Gastroesophageal sphincter (tissue), 4 donors: ENCODE measurements at places on chromosomes 6 and 20.

DNA sequence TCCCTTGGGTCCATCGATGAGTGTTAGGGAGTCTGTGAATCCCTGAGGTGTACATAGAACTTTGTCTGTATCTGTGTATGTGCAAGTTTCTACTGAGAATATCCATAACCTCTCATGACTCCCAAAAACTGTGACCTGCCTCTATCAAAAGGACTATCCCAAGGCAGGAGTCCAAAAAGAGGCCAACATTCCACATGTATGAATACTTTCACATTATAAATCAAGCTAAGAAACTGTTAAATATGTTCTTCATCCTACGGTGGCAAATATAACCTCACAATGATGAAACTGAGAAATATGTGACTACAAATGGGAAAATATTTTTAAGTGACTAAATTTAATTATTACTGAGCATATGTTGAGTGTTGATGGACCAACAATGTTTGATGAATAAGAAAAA, 16.1 kb upstream of the STX11 start:
- no peak for ATAC-seq

- ATAC-seq = no peak
Observed at GRCh38 chr6:96186516-96187195, 170.9 kb downstream of the FUT9 start.

DNA sequence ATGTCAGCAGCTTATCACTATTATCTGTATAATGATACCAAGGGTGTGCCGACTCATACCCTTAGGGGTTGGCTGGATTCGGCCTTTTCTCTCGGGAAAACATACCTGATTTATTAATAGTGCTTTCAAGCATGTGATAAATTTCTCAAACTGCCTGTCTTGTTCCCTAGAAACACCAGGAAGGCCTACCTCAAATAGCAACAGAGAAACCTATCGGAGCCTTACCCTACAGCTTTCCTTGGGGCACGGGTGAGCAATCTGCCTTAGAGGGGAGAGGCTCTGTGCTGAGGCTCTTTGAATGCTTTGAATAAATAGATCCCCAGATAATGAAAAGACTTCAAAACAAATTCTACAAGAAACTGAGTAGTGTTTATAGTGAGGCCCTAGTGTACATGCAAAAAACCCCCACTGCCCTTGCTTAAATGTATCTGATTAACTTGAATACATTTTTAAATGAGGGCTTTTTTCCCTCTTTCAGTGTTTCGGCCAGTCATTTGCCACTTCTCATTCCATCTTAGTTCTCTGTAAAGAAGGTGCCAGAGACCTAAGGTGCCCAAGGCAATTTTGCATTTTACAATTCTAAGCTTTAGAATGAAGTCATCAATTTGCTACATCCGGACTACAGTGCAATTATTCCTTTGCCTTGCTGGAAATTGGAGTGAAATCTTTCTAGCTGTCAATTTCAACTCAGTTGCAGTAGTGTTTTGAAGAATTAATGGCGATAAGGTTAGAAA, 320.1 kb downstream of the ESR1 start:
- ATAC-seq = no peak

- peak; percentile 96 for ATAC-seq
Observed at GRCh38 chr6:32589596-32590449, at the start of gene HLA-DRB1. TSS of gene HLA-DRB1 (minus strand) at chr6:32589848. CDS start at chr6:32589742, 106 bp downstream.

GRCh38 chr20:13788167-13788834, 3.5 kb downstream of the NDUFAF5 start:
- no peak for ATAC-seq

- no peak for ATAC-seq
Observed at GRCh38 chr6:154705471-154706113, 27.6 kb upstream of the SCAF8 start.

- no peak for ATAC-seq
Observed at GRCh38 chr20:57130160-57130772, 136.2 kb downstream of the BMP7 start.

DNA sequence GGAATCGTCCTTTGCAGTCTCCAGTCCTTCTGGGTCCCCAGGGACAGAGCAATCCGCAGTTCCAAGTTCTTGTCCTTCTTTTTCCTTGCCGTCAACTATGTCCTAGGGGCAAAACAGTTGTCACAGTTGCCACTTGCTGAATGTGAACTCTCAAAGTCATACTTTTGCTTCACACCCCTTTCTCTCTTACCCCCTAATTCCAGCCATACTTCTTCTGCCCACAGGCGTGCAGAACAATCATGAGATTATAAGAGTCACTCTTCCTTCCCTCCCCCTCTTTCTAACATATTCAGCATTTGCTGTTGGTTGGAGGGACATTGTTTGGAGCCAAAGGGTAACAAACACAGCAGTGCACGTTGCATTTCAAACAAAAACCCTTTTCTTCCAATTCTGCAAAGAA, 74.4 kb downstream of the BCAS1 start:
- ATAC-seq = no peak

- no peak for ATAC-seq
Observed at GRCh38 chr20:60137657-60138245, 179.5 kb downstream of the CDH26 start.

DNA sequence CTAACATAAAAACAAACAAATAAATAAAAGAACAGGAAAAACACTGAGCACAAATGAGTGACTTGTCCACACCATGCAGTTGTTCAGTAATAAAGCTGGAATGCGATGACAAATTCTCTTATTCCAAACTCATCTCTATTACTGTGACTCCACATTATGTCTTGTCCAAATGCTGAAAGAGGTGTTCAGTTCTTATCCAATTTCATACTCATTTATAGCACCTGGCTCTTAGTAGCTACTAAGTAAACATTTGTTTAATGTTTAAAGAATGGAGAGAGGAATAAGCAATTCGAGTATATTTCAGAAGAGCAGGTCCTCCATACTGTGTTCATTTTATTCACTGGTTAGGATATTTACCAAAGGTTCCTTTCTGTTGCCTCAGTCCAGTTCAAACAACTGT, 439.0 kb upstream of the JAG1 start:
- no peak for ATAC-seq

DNA sequence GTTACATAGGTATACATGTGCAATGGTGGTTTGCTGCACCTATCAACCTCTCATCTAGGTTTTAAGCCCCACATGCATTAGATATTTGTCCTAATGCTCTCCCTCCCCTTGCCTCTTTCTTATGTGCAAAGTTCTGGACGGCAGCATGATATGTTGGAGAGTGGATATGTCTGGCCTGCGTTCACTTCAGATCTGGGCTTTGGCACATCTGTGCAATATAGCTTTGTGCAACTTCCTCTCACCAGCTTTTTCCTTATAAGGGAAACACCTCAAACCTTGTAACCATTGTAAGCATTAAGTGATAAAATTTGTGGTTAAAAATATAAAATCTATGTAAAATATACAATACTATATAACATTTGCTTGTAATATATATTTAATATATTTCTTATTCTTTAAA, 288.0 kb downstream of the PHACTR1 start:
- ATAC-seq = no peak

GRCh38 chr20:63534831-63535651, 2.1 kb downstream of the PTK6 start:
- no peak for ATAC-seq

DNA sequence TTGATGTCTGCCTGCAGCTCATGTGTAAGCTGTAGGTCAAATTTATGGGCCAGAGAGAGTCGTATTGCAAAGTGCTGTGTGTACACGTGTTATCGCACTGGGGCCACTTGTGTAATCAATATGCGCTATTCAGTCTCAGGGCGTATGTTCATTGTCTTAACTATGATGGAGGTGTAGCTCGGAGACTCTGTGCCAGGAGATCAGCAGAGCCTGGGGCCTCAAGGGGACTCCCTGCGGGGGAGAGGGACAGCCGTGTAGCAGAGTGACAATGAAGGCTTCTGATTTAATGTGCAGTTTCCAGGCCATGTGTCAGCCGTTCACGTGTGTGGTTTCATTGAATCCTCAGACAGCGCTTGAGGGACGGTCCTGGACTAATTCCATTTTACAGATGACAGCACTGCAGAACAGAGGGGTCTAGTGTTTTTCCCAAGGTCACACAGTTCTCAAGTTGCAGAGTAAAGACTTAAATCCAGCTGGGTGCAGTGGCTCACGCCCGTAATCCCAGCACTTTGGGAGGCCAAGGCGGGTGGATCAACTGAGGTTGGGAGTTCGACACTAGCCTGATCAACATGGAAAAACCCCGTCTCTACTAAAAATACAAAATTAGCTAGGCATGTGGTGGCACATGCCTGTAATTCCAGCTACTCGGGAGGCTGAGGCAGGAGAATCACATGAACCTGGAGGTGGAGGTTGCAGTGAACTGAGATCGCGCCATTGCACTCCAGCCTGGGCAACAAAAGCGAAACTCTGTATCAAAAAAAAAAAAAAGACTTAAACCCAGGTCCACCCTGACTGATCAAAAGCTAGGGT, 242.5 kb downstream of the PREX1 start:
- no peak for ATAC-seq

DNA sequence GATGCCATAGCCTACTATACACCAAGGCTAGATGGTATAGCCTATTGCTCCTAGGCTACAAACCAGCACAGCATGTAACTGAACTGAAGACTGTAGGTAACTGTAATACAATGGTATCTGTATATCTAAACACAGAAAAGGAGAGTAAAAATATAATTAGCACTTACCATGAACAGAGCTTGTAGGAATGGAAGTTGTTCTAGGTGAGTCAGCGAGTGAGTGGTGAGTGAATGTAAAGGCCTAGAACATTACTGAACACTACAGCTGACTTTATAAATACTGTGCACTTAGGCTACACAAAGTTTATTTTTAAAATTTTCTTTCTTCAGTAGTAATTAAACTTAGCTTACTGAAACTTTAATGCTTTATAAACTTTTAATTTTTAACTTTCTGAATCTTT, 129.5 kb downstream of the BTBD9 start:
- ATAC-seq = no peak

DNA sequence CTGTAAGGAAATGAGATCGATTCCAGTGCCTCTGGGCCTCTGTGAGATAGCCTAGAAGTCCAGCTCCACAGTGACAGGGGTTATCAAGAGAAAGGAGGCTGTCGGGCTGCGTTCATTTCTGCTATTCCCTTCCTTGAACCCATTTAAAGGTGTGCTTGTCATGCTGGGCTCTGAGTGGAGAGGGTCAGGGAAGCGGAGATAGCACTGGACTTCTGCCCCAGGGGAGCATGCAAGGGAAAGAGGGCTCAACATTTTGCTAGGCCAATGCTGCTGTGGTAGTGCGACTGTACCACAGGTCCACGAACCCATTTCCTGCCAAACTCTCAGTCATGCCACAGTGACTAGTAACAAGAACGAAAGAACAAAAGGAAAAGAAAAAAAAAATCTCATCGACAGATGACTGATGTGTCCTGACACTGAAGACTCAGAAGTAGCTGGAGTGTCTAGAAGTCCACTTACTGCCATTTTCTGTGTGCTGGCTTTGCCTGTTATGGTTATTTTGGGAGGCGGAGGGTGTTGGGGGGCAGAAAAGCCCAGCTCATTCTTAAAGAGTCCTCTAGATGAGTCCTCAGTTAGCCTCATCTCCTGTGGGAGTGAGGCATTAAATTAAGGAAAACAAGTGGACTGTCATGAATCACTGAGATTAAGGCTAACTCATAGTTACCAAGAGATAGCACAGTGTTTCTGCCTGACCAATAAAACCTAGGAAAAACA, 8.1 kb downstream of the NEDD9 start:
- no peak for ATAC-seq

GRCh38 chr20:62149532-62150309, 6.2 kb downstream of the SS18L1 start:
- no peak for ATAC-seq

DNA sequence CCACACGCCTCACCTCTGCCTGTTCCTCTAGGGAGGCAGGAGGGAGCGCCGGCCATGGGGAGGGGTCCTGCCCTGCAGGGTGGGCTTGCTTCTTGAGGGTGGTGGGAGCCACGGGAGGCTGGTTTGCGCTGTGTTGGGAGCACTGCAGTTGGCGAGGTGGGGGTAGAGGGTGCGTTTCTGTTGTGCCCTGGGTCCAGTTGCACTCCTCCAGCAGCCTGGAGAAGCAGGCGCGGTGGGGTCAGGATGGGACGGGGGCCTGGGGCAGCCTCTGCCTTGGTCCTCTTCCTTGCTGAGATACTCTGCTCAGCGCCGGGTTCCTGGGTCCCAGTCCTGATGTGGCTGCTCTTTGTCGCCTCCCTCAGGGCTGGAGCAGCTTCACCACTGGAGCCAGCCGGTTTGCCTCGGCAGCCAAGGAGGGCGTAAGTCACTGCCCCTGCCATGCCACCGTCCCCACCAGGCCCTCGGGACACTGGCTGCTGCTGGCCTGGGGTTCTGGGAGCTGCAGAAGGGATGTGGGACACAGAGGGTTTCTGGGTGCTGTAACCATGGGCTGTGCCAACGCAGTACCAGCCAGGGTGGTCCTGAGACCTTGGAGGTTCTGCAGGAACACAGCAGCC, 8.4 kb downstream of the ARFGAP1 start:
- no peak for ATAC-seq

DNA sequence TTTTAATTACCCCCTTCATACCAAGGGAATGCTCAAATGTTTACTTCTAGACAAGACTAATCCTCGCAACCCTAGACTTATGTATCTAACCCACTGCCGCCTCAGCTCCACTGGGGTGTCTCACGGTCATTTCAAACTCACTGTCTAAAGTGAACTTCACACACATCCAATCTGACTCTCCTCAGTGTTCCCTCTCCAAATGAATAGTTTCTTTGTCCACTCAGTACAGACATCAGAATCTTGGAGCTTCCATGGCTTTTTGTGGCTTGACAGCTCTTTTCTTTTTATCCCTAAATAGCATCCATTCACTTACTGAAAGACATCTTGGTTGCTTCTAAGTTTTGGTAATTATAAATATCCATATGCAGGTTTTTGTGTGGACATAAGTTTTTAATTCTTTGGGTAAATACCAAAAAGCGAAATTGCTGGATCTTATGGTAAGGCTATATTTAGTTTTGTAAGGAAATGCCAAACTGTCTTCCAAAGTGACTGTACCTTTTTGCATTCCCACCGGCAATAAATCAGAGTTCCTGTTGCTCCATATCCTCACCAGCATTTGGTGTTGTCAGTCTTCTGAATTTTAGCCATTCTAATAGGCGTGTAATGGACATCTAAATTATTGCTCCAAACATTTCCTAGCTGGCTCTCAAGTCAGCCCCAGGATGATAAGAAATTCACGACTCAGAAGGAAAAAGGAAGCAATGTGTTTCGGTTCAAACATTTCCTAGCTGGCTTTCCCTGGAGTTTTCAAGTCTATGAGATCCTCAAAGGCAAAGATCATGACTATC, 73.1 kb downstream of the DNAAF9 start:
- ATAC-seq = no peak

DNA sequence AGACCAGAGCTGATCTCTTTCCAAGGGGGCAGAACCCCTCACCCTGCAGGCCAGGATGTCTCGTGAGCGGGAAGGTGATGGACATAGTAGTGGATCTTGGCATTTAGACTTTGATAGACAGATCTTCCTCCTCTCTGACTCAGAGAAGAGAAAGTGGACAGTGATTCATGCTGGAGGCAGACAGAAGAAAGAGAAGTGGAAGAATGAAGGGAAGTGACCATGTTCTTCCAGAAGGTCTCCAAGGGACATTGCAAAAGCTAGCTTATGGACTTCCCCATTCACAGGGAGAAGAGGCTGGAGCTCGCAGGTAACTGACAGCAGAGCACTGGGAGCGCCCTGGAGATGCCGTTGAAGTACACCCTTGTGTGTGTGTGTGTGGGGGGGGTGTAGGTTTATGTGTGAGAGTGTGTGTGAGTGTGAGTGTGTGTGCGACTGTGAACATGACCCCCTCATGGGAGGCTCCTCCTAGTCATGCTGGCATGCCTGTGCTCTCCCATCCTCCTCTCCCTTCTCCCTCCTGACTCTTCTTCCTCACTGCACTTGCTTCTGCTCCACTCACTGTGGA, 8.0 kb upstream of the RAET1L start:
- peak; percentile 13 for ATAC-seq

- peak; percentile 80 for ATAC-seq
Observed at GRCh38 chr6:43708860-43709653, 21.5 kb upstream of the MRPS18A start.

GRCh38 chr6:132107896-132108295, 156.7 kb upstream of the CCN2 start:
- no peak for ATAC-seq
